ENCODE measurements at places on chromosomes 2 and 18.
A peak's percentile ranks its signal among the peaks of the same experiment; 100 is the strongest.

GRCh38 chr2:73053316-73054114 lies 18.0 kb downstream of the SFXN5 start:
- peak; percentile 11 for DNase-seq

- DNase-seq, result no peak
Measured at GRCh38 chr2:222424729-222425671, 657 bp downstream of the SGPP2 start.

- DNase-seq, result no peak
Measured at GRCh38 chr2:197258580-197258979, 52.0 kb downstream of the ANKRD44 start.

DNA sequence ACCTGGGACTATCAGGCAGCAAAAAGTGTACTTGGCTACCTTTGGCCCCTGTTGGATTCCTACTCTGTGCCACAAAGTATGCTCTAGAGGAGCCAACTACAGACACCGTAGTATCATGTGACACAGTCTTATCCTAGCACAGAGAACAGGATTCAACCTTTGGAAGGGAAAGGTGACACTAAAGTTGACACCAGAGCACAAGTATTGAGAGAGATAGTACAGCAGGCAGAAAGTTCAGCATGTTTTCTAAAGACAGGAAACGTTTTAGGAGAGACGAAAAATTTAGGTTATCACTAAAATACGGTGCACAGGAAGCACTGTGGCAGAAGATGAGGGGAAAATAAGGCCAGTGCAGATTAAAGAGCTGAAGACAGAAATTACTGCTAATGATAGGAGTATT lies 18.6 kb downstream of the SMAD2 start:
- DNase-seq, result no peak

DNA sequence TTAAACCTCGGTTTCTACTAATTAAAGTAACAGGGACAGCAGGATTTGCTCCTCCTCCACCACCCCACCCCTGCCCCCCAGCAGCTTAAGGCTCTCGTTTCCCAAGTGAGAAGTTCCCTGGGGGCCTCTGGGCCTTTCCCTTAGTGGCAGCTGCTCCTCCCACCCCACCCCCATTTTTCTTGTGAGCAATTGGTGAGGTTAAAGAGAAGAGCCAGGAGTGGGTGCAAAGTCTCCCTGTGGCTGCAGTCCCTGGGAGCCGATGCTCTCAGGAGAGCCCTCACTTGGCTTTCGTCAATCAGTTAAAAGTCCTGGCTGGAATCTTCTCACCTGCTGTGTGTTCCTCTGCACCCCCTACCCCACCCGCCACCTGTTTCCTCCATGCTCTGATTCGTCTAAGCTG lies 48.7 kb upstream of the AGAP1 start:
- no peak for DNase-seq

- DNase-seq, result no peak
Measured at GRCh38 chr2:74777161-74777900, 56.6 kb upstream of the HK2 start.

GRCh38 chr2:42663828-42664227 lies 95.4 kb downstream of the MTA3 start:
- no peak for DNase-seq

GRCh38 chr18:2984703-2985261 lies 28.2 kb downstream of the LPIN2 start:
- no peak for DNase-seq

DNA sequence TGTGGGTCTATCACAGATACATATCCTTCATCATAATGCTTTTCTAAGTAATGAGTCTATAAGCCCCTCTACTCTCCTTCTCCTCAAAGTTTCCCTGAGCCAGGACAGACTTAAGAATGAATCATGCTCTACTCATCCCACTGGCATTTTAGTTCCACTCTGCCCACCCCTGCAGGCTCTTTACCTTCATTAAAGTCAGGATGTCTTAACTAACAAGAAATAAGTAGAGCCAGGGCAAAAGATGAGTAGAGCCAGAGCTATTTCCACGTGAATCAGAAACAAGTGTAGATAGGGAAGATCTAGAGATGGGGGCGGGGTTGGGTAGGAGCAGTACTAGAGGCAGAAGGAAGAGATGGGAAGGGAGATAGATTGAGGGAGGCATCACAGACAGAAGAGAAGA lies 790.5 kb downstream of the RNF144A start:
- no peak for DNase-seq

DNA sequence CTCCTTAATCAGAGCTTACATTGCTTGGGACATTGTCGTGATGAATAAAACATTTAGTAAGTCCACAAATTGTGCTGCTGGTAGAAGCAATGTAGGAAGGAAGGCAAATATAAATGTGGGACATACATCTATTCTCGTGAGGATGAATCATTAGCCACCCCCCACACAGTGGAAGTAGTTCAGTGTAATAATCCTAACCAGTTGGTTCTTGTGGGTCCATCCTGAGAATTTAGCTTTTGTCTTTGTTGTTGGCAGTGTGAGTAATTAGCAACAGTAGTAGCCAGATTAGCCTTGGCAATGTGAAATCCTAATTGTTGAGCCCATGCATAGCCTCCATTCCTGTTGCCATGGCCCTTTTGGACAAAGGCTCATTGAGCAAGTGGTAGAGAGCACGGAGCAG lies 532.1 kb downstream of the FBXO15 start:
- DNase-seq, result no peak

- no peak for DNase-seq
Measured at GRCh38 chr2:234290671-234291070, 206.2 kb downstream of the ARL4C start.

DNA sequence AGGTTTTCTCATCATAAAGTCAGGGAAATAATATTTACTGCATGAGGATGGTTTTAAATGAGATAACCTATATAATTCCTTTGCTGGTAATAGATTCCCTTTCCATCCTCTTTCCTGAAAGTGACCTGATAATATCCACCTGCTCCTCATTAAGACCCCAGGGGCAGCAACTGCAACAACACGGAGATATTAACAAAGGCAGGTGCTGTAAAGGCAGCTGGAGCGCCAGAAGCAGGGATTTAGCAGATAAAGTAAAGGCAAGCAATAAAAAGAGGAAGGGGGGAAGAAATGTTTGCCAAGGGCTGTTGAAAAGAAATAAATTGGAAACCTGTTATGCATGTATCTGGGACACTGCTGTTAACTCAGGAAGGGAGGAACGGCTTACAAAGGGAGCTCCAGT lies 472.6 kb upstream of the KLHL29 start:
- no peak for DNase-seq

DNA sequence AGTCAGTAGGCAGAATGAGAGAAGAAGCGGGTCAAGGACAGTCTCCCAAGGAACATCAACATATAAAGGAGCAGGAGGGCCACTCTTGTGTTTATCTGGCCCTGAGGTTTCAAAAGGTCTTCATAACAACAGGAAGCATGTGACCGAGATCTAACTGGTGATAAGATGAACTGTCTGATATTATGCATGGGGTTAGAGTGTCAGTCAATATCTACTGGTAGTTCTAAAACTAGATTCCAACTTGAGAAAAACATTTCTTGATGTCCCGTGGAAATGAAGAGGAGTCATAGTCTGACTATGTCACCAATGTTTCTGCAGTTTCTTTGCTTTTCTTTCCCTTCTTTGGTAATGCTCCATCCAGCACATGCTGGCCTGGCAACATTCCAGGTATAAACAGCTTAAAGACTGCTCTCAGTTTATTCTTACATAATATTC lies 77.5 kb upstream of the ITPRID2 start:
- peak; percentile 56 for DNase-seq

GRCh38 chr2:236861196-236861875 lies 224.4 kb upstream of the COPS8 start:
- DNase-seq, result no peak

- no peak for DNase-seq
Measured at GRCh38 chr2:26430826-26431225, 29.1 kb downstream of the DRC1 start.

GRCh38 chr2:164242409-164242808 lies 378.9 kb downstream of the GRB14 start:
- no peak for DNase-seq

GRCh38 chr2:127615511-127616166 lies 30.3 kb upstream of the GPR17 start:
- DNase-seq, result no peak

- DNase-seq, result no peak
Measured at GRCh38 chr2:20966061-20966595, 77.7 kb downstream of the APOB start.

DNA sequence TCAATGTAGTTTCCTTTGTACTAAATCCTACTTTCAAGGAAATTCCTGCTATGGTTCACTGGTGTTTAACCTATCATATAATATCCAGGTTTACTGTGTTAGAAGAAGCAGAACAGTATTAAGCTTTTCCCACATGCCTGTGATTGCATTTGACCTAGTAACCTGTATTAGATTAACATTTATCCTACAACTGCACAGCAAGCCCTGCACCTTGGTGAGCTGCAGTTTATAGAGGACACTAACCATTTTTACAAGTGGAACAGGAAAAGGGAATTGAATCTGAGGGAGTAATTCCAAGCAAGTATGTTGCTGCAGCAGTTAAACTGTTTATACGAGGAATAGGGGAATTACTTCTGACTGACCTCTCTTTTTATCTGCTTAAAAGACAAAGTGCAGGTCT lies 328.6 kb downstream of the ETAA1 start:
- DNase-seq, result no peak

DNA sequence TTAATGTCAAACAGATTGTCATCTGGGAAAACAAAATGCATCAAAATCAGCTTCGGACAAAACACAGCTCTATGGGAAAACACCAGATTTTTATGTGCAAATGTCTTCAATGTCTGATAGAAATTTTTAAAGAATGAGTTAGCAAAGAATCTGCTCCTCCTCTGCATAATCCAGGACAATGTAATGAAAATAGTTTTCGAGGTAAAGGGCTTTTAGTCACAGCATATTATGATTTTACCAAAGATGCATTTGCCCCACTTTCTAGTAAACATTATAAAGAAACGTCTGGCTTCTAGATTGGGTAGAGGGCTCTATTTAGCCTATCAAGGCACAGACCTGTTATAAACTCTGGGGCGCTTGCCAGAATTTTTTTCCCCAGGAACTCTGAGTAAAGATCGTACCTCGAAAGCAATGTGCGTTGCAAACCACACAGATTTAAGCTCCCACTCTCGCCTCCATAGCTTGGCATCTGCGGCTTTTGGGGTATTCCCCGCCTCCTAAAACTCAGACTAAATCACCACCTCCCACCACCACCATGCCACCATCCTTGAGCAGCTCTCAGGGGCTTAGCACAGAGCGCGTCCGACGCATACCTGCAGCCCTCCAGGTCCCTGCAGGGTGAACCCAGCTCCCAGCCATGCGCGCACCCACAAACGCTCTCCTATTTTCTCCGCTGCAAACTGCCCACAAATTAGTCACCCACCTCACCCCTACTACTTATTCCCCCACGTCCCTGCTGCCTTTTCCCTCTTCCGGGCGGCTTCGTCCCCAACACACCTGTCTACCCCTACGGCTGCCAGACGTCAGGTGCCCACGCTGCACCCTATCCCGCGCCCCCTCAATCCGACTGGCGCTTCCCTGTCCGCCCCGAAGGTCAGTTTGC lies 829 bp downstream of the ACVR1C start:
- DNase-seq, result no peak

GRCh38 chr2:12341920-12342319 lies 374.8 kb upstream of the TRIB2 start:
- no peak for DNase-seq

DNA sequence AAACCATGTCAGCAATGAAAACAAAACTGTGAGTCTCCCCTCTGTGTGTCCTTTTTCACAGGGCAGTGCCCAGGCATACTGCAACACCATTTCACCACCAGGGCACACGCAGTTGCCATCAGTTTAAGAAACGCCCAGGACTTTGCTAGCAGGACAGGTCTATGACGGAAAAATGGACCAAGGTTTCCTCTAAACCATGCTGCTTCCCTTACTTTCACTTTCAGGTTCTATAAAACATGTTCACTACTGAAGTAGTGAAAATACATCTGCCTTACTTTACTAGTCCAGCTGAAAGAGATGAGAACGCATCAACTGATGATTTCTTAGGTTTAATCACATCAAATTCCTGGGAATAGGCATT lies 110.5 kb downstream of the TCF4 start:
- DNase-seq, result no peak

- peak; percentile 23 for DNase-seq
Measured at GRCh38 chr2:25115902-25116301, 52.5 kb downstream of the POMC start.

GRCh38 chr2:56531668-56532420 lies 348.1 kb downstream of the CCDC85A start:
- DNase-seq, result no peak

DNA sequence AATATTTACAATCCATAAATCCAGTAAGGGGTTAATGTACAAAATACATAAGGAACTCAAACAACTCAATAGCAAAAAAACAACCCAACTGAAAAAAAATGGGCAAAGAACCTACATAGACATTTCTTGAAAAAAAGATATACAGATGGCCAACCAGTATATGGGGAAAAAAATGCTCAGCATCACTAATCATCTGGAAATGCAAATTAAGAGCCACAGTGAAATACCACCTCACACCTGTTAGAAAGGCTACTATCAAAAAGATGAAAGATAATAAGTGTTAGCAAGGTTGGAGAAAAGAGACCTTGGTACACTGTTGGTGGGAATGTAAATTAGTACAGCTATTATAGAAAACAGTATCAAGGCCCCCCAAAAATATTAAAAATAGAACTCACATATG lies 14.6 kb downstream of the AP1S3 start:
- DNase-seq, result no peak

GRCh38 chr2:172415865-172416183 lies 11.6 kb upstream of the ITGA6 start:
- no peak for DNase-seq

DNA sequence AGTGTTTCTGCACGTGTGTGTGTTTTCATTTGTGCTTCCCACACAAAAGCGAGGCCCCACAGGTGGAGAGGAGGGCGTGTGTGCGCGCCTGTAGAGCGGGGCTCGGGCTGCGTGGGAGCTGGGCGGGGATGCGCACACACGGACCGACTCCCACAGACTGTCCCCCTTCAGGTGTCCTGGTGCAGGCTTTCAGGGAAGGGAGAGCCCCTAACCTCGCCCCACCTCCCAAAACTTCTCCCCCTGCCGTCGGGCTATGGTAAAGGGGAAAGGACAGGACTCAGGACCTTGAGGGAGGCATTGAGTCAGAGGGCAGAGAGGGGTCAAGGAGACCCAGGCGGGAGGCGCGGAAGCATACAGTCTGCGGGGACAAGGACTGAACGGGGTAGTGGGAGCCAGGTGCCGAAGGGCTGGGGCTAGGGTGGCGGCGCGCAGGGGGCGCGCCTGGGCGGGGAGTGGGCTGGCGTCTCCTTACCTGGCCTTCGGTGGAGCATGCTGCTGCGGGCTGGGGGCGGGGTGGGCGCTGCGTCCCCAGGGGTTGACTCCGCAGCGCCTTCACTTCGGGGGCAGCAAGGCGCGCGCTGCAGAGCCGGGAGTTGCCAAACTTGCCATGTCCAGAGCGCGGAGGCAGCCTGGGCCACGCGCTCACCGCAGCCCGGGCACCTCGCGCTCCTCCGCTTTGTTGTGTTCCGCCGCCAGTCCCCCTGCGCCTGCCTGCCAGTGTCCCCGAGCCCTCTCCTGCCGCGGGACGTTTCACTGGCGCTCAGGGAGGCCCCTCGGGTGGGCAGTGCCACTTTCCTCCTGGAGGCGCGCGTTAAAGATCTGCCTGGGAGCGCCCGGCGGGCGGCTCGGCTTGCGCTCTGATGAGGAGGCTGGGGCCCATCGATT lies 302.0 kb downstream of the NCKAP5 start:
- no peak for DNase-seq

GRCh38 chr18:64882896-64883295 lies 734.0 kb upstream of the LINC00305 start:
- DNase-seq, result no peak

All from AG04450 (cell line).